NCI-H2029 (cell line): ENCODE measurements at places on chromosomes 6 and 20.
A peak's percentile ranks its signal among the peaks of the same experiment; 100 is the strongest.

DNA sequence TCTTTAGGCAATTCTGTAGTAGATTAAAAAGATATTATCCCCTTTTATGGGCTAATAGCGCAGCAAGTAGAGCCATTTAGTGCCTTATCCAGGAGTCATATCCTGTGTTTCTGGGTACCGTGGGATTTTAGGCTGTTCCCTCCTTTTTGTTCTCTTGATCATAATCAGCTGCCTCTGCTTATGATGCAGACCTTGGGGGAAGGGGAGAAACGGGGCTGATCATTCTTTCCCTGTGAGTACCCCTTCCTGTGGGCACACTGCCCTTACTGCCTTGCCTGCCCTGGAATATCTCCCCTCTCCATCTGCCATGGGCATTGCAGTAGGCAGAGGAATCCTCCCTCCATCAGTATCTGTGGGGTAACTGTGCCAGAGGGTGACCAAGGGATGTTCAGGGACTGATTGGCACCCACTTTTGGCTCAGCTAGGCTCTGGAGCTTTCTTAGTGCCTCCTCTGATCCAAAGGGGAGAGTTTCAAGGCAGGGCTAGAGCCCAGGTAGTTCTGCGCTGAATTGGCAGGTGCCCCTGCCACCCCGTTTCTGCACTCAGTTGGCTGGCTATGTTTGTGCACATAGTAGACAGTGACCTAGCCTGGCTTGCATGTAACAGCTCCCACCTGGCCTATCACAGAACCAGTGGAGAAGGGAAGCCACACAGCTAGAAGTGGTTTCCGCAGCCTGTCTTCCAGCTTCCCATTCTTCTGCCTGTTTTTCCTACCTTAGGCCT lies 103.3 kb downstream of the FIG4 start:
- no peak for DNase-seq

DNA sequence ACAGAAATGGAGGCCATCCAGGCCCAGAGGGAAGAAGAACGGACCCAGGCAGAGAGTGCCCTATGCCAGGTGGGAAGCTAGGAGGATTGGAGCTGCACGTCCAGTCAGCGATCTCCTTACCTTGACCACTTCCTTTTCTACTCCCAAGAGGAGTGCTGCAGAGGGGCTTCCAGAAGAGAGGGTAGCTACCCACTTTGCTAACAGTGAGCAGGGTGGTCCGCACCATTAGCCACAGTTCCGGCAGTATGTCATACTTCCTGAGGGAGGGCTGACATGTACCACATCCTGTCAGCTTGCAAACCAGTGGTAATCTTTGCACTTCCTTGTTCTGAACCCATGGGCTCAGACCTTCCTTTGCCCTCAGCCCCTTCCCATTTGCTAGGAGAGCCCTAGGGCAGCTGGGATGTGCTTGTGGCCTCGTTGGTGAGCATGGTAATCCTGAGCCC lies 35.4 kb downstream of the CEP250 start:
- DNase-seq: no peak

- DNase-seq: no peak
These were observed 387.1 kb upstream of the AGPAT4 start for GRCh38 chr6:161660666-161661571.

- DNase-seq: no peak
These were observed 10.9 kb downstream of the FOXC1 start for GRCh38 chr6:1620504-1621069.

- peak; percentile 13 for DNase-seq
These were observed 34.4 kb upstream of the MRPS10 start for GRCh38 chr6:42251911-42252637.

GRCh38 chr6:71529769-71530168 lies 241.2 kb downstream of the OGFRL1 start:
- DNase-seq: no peak

GRCh38 chr6:151494235-151494935 lies 568 bp downstream of the CCDC170 start:
- no peak for DNase-seq

GRCh38 chr20:60653111-60653845 lies 598.8 kb upstream of the CDH4 start:
- no peak for DNase-seq

DNA sequence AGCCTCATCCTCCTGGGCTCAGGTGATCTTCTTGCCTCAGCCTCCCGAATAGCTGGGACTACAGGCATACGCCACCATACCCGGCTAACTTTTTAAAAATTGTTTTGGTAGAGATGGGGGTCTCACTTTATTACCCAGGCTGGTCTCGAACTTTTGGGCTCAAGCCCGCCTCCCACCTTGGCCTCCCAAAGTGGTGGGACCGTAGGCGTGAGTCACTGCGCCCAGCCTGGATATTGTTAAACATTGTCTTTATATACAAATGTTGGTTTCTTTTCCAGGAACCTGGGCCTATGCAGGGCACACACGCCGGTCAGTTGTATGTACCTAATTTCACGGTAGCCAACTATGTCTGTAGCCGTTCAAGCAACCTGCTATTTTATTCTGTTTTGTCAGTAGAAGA lies 60.1 kb downstream of the SYNJ2 start:
- DNase-seq: no peak

GRCh38 chr6:125031385-125031784 lies 69.1 kb downstream of the RNF217 start:
- DNase-seq: no peak

DNA sequence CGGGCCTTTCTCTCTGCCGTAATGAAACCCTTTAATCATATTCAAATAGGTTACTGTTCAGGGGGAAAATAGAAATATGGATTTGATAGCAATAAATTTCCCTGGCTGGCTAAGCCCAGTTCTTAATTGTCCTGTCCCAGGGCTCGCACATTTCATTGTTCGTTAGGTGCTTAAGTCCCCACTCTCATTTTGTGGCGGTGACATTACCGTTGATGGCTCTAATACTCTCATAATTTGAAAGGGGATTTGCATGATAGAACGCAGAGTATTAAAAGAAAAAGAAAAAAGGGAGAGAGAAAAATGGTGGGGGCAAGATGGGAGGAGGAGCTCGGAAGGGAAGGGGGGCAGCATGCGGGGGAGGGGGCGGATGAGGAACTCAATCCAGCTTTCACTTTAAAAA lies 79.1 kb upstream of the FOXP4 start:
- no peak for DNase-seq

- no peak for DNase-seq
These were observed 488.3 kb downstream of the COL12A1 start for GRCh38 chr6:74717591-74717990.
